HS-5 (cell line): ENCODE measurements at places on chromosomes 16 and 17.
A peak's percentile ranks its signal among the peaks of the same experiment; 100 is the strongest.

DNA sequence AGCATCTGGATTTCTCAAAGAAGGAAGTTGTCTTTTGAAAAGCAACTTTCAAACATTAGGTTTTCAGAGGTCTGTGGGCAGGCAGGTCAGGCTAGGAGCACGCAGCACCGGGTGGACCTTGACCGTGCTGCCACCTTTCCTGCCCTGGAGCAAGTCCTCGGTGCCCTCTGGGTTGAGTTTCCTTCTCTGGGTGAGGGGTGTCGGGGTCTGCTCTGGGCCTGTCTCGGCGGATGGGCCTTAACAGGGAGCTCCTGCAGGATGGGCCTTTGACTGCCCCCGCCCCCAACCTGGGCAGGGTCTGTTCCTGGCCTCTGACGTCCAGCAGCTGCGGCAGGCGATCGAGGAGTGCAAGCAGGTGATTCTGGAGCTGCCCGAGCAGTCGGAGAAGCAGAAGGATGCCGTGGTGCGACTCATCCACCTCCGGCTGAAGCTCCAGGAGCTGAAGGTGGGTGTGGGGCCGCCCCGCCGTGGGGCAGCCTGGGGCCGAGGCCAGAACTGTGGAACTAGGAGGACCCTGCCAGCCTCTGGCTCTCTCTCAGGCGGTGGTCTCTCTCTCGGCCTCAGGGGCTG, 8.7 kb downstream of the DEF8 start:
- no peak for DNase-seq

GRCh38 chr16:80122115-80122514, 418.7 kb upstream of the DYNLRB2 start:
- no peak for DNase-seq

- DNase-seq, result no peak
Measured at GRCh38 chr17:57395721-57396321, 139.5 kb downstream of the MSI2 start.

GRCh38 chr16:23949630-23950290, 114.0 kb downstream of the PRKCB start:
- no peak for DNase-seq

- no peak for DNase-seq
Measured at GRCh38 chr16:17277981-17278381, 192.8 kb downstream of the XYLT1 start.

DNA sequence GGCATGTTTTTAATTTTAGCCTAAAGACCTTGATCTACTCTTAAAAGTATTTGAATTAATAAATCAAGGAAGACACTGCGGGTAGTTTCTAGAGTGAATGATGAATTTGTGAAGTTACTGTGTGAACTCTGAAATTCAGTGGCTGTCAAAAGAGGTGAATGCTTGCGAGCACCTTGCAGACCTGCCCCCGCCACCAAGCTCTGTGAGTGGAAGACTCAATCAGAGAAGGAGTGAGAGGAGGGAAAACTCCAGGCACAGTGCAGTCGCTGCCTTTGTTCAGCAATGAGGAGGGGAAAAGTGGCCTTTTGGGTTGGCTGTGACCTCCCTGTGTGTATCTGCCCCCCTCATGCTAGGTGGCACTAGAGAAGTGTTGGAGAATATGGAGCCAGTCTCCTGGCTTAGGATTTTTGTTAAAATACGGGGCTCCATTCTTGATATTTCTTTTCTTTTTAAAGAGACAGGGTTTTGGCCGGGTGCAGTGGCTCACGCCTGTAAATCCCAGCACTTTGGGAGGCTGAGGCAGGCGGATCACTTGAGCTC, 53.0 kb downstream of the LDHD start:
- DNase-seq, result no peak

DNA sequence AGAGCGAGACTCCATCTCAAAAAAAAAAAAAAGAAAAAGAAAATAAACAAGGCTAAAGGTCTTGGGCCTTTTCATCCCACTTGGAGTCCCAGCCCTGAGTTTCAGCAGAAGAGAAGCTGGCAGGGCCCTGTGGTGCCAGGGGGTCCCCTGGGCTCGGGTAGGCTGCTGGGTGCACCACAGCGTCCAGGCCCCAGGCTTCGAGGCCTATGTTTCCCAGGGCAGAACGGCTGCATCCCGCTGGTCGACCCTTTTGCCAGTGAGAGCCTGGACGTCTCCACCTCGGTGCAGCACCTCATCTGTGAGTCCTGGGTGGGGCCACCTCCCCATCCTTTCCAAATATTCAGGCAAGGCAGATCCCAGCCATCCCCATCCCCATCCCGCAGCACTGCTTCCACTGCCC, 2.2 kb downstream of the TMEM235 start:
- DNase-seq, result no peak

- DNase-seq, result peak; percentile 40
Measured at GRCh38 chr16:2009791-2010510, at the start of gene ZNF598. TSS of gene ZNF598 (minus strand) at chr16:2009821.

DNA sequence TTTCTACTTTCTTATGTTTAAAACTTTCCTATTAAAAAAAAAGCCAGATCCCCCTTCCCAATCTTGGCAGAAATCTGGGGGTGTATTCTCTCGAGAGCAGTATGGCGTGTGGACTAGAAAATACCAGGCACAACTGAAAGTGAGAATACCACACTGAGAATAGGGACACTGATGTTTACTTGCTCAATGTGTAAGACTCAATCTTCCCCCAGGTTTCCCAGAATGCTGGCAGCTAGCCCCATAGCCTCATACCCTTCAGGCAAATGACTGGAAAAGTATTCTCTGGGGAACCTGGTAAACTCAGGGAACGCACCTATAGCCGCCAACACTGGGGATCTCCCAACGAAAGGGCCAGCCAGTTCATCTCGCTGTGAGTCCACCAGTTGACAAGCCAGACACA, 15.3 kb downstream of the ZZEF1 start:
- no peak for DNase-seq

DNA sequence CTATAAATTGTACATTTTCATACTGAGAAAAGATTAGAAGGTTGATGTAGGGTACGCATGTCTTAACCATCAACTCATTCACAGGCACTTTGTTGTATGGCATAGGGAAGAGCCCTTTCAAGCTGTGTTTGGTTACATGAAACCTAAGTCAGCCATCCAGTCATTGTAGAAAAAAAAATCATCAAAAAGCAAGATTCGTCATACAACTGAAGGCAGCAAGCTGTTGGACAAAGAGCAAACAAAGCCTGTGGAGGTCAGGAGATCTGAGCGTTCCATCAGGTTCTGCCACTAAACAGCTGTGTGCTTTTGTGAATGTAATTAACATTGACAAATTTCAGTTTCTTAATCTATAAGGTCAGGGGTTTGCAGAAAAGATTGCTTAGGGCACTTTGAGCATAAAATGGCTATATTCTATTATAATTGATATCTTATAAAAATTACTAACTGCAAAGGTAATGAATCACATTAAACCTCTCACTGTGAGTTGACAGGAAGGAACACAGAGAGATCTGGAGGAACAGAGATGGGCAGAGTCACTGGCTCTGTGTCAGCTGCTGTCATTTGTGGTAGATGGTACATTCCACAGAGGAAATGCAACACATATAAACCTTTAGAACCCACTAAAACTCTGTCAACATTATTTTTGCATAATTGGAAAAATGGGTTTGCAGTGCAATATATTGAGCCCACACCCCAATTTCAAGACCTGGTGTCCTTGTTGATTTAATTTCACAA, 66.3 kb upstream of the MYOCD start:
- no peak for DNase-seq

DNA sequence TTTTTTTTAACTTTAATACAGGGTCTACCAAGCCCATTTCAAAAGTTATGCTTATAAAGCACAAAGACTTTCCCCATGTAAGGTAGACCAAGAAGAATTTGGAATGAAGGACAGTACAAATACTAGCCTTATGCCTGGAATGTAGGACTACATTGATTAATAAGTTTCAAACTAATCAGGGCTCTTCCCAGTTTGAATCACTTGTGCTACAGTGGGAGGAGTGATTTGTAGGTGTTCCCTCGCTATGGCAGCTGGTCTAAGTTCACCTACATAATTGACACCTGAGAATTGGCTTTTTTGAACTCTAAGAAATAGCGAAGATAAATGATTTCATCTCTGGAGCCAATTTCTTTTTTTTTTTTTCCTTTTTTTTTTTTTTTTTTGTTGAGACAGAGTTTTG, 18.6 kb downstream of the TMEM238L start:
- DNase-seq, result no peak

DNA sequence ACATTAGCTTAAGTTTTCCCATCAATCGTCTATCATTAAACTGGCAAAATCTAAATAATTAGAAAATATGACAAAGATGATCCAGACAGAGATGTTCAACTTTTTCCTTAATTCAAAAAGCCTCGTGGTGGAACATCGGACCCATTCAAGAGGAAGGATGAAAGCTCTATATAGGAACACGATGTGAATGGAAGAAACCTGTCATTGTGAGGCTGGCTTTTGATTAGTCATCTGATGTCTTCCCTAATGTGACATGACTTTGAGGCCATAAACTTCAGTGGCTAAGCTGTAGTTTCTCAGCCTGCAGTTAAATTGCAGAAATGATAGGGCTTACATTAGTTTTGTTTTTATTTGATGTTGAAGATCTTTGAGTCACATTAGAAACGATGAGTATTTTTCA, 1.0 kb downstream of the AMZ2 start:
- no peak for DNase-seq

- DNase-seq, result no peak
Measured at GRCh38 chr17:44840936-44841335, 6.7 kb upstream of the HIGD1B start.

DNA sequence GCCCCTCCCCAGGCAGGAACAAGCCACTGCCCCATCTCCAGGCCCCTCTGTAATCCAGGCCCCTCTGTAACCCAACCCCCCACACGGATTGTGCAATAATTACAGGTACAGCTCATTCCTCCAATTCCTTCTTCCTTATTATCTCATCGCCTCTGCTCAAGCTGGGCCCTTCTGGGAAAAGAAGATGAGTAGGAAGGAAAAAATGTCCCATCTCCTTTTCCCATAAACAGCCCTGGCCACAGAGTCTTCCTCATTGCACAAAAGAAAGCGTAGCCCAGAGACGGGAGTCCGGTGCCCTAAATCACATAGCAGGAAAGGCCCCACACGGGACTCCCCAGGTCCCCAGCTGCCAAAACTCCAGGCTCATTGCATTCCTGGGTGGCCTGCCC, 3.6 kb upstream of the LITAFD start:
- peak; percentile 81 for DNase-seq

DNA sequence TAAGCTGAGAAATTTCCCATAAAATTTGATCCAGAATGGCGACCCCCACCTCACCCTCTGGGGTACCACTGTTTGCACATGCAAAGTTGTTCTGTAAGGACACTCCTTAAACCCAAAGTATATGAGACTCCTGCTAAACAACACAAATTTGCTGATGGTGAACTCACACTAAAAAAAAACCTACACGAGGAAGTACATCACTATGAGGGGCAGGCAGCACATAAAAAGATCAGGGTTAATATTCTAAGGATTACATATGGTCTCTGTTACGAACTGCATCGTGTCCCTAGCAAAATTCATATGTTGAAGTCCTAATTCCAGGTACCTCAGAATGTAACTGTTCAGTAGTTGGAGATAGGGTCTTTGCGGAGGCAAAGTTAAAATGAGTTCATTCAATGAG, 60.3 kb downstream of the LYRM1 start:
- DNase-seq, result no peak

DNA sequence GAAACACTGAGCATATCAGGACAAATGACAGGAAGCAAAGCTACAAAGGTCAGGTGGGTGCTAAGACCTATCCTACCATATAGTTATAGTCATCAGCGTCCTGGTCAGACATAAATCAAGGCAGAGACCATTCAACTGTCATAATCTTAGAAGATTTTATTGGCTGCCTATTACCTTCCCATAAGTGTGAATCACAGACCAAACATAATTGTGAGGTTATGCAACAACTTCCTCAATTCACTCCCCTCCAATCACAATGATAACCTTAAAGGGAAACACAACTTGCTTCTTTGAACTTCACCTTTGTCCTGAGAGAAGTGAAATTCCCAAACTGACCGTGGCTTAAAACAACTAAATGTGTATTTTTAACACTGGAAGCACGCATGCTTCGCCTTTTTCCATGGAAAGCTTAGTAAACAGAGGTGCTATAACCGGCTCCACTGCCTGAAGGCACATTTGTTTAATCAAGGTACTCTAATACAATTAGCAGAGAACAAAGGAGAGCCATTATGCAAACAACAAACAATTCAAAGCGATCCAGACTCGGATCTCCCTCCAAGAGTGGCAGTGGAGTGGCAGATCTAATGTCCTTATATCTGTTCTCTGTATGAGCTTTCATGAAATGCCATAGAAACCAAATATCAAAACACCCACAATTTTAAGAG, 84.9 kb downstream of the TMEM114 start:
- DNase-seq, result no peak

GRCh38 chr17:59278406-59278805, 53.0 kb upstream of the YPEL2 start:
- no peak for DNase-seq

- peak; percentile 70 for DNase-seq
Measured at GRCh38 chr17:63358111-63358839, 87.8 kb downstream of the CYB561 start.

DNA sequence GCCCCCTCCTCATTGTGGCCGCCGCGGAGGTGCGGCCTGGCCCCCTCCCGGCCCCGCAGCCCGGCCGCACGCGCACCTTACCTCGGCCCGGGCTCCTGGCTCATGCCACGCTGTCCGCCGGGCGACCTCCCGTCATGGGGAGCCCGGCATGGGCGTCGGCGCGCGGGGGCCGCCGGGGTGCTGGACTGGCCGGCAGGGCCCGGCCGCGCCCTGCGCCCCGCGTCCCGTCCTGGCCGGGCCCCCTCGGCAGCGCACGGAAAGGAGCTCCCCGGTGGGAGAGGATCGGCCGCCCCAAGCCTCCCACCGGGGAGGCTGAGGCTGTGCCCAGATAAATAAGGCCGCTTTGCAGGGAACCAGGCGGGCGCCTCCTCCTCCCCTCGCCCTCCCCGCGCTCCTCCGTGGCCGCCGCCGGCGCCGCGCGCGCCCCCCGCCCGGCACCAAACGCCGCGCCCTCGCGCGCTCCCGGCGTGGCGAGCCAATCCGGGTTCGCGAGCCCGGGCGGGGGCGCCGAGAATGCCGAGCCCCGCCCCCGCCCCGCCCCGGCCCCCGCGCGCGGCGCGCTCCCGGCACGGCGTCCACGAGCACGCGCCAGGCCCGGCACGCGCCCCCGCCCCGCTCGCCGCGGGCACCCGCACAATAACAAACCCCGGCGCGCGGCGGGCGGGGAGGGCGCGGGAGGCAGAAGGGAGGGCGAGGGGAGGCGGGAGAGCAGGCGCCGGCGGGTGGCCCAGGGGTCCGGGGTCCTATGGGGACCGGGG, at the start of gene FBXL16:
Gene FBXL16 (minus strand): TSS at position 371 of the 758 bp plus-strand sequence. CDS start 8,396 bp downstream, outside the sequence.
- no peak for DNase-seq
